ENCODE measurements at places on chromosomes 2 and 18.

GRCh38 chr2:215110918-215111317, 27.5 kb downstream of the ABCA12 start:
- no peak for DNase-seq

DNA sequence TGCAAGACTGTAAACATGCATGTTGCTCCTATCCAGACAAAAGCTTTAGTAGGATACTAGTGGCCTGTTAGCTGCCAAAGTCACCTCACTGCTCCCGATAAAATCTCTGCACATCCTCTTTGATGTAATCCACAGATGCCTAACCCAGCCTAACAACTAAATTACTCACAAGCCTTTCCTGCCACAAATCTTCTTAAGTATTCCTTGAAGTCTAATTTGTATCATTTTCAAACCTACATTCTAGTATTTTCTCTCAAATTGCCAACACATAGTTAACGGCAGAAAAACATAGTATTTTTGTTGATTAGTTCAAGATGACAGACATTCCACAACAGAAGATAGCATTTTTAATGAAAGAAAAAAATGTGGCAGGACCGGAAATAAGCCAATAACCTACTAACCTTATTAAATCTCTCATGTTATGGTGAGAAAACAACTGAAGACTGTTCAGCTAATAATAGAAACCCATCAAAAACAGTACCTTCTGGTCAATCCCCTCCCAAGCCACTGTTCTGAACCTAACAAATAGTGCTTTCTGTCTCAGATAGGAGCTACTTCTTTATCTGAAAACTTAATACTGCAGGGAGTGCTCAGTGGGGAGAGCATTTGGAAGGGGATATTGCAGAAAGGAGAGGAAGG, at the start of gene MPP4:
TSS of gene MPP4 (minus strand) at position 57 of the 639 bp plus-strand sequence. CDS start 4,690 bp downstream, outside the sequence.
- DNase-seq = no peak

DNA sequence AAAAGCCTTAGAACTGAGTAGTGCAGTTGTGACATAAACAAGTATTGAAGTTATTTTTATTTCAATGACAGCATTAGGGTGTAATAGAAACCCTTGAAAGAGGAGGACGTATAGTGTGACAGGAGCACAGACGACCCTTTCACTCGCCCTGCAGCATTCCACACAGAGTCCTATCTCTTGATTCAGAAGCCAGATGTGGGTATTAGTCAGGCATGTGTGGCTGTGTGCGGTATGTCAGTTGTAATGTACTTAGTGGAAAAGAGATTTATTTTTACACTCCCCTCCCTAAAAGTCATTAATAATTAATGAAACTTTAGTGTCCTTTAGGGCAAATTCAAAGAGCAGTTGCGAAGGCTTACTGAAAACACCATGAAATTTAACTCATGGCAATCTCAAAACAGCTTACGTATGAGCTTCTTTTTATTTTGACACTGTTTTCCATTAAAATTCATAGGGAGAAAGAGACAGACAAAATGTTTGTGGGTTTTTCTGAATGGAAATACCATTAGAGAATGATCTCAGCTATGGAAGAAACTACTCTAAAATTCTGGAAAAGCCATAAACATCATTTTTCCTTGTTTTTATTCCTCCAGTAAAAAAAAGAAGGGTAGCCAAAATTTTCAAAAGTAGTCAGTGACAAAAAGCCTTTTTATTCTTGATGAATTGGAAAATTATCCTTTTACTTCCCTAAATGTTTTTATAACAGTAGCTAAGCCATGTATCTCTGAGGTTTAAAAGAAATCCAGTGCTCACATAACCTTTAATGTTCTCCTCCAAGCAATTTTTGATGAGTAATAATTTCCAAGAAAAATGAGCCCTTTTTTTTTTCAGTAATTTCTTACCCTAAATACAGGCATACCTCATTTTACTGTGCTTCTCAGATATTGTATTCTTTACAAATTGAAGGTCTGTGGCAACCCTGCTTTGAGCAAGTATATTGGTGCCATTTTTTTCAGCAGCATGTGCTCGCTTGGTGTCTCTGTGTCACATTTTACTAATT, 84.0 kb upstream of the DSEL start:
- DNase-seq = no peak

DNA sequence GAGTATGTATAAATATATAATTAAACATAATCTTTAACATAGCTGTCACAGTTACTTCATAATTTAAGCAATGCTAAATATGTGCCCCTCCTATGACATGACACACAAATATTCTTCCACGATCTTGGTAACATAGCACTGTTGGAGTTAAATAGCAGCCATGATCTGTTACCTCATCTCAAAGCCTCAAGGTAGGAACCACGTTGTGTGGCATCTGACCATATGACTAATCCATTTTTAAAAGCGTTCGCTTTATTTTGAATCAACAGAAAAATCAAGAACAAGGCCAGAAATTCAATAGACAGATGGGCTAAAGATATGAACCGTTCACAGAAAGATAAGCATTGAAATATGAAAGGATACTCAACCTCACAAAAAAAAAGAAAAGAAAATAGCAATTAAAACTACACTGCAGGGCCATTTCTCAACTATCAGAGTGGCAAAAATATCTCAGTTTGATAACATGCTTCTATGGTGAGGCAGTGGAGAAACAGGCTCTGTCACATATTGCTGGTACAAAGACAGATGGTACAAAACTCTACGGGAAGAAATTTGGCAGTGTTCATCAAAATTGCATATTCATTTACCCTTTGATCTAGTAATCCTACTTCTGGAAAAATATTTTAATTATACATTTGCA, 105.9 kb downstream of the TMX3 start:
- DNase-seq = no peak

DNA sequence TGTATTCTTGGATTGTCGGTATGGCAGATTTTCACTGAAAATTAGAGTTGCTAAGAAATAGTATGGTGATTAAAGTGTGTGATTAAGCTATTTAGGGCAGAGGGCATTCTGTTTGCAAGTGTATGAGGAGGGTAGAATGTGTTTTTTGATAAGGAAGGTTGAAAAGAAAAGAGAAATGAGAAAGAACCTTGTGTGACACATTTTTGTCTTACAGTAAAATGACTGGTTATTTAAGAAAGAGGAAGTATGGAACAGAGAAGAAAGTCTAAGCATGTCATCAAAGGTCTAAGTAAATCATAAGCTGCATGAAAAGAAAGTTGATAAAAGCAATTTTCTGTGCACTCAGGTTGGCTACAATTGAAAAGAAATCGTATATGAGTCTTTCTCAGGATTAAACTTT, 5.2 kb upstream of the RSAD2 start:
- DNase-seq = no peak

DNA sequence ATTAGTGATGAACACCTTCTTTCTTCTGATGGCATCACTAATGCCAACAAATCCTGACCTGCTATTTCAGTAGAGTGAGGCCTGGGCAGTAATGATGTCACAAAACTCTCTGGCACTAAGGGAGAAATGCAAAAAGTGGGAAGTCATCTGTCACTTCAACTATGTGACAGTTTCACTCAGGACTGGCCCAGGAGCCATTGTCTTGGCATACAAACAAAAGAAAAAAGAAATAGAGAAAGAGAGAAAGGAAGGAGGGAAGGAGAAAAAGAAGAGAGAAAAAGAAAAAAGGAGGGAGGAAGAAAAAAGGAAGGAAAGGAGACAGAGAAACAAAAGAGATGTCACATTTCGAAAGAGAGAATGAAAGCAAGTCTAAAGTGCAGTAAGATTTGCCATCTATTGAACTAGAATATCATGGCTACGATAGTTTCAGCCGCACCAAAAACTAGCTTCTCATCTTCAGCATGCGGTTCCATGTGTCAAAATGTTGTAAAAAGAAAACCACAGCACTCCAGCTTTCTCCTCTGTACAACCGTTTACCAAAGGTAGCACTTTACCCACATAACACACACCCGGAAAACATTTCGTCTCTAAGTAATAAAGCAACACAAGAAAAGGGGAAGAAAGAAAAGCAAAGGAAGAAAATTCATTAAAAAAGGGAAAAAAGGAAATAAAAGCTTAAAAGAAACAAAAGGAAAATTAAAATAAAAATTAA, 50.1 kb downstream of the CD226 start:
- no peak for DNase-seq

DNA sequence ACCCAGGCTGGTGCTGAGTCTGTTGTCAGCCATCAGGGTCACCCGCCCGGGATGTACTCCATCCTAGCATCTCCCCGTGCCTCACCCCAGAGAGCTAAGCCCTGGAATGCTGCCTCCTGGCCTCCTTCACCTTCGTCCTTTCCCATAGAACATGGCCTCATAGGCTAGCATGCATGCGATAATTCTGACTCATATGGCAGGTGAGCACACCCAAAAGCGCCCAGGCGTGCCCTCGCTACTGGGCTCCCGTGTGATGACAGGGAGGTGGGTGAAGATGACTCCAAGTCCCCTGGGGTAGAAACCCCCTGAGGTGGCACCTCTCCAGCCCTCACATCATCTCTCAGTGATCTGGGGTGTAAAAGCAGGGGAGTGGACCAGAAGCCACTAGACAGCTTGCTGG, 7.3 kb downstream of the SPR start:
- DNase-seq = no peak

- DNase-seq = no peak
These were observed 43.1 kb upstream of the SLC39A10 start for GRCh38 chr2:195613922-195614321.

DNA sequence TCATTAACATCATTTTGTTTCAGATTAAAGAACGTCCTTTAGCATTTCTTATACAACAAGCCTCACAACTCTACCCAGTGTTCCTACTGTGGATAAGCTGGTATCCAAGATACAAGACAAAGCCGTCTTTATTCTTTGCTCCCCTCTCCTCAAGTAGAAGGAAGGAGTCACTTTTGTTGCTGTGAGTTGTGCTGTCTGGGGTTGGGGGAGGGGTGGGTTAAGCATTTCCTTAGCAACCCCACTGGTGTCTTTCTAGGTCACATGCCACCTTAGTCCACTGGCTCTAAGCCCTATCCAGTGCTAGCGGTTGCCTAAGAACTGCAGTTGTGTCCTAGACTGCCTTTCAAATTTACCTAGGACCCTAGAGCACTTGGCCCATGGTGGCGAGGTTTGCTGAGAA, 155.6 kb upstream of the PIEZO2 start:
- no peak for DNase-seq

DNA sequence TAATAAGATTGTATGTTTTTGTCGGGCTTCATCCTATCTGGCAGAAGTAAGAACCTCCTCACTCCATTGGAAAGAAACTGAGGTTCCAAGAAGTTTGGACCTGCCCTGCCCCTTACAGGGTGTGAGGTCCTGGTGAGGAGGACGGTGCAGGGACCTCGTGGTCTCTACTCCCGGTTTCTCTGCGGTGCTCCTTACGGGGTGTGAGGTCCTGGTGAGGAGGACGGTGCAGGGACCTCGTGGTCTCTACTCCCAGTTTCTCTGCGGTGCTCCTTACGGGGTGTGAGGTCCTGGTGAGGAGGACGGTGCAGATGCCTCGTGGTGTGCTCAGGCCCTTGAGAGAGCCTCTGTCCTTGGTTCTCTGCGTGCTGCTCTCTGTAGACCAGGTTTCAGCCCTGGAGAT, 5.2 kb downstream of the CTDP1 start:
- DNase-seq = no peak

GRCh38 chr2:52083214-52083613, 1051.3 kb upstream of the NRXN1 start:
- no peak for DNase-seq

GRCh38 chr2:3467654-3468053, 51.7 kb downstream of the ADI1 start:
- no peak for DNase-seq

DNA sequence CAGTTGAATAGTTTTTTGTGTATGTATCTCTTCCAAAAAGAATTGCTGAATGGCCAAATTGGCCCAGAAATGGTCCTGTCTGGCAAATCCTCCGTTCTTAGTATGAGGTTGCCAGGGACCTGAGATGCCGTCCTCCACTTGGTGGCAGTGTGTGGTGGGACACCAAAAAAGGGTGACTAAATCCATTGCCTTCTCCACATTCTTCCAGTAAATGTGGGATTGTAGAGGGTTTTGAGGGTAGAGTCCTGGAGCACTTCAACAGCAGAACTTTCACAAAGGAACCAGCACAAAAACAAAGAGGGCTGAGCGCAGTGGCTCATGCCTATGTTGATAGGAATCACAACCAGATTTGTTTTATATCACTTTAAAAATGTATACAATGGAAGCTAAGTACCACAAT, 199.9 kb downstream of the BCL2 start:
- DNase-seq = no peak

DNA sequence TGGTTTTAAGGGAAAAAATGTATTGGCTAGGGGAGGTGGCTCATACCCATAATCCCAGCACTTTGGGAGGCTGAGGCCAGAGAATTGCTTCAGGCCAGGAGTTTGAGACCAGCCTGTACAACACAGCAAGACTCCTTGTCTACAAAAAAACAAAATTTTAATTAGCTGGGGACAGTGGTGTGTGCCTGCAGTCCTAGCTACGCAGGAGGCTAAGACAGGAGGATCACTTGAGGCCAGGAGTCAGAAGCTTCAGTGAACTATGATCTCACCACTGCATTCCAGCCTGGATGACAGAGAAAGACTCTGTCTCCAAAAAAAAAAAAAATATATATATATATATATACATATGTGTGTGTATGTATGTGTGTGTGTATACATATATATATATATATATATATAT, 18.5 kb downstream of the CCDC88A start:
- DNase-seq = no peak

DNA sequence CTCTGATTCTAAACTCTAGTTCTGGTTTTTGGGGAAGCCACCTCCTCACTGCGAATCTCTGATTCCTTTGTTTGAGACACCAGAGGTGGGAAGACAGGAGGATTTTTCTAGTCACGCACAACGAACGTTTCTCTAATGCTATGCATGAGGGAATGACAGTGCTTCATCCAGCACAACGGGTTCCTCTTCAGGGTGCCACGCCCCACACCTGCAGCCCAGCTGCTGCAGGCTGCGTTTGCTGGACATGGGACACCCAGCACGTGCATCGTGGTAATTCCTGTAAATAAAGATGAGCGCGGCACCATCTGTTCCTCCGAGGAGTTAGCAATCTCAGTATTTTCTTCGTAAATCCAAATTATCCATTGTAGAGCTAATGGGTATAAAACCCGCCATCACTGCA, 37.5 kb upstream of the TPO start:
- DNase-seq = no peak

- DNase-seq = no peak
These were observed 68.8 kb downstream of the GLI2 start for GRCh38 chr2:120804459-120804858.

- DNase-seq = no peak
These were observed 3.8 kb downstream of the RBFA start for GRCh38 chr18:80037869-80038630.

- no peak for DNase-seq
These were observed 67.8 kb downstream of the TTC32 start for GRCh38 chr2:19833978-19834377.

DNA sequence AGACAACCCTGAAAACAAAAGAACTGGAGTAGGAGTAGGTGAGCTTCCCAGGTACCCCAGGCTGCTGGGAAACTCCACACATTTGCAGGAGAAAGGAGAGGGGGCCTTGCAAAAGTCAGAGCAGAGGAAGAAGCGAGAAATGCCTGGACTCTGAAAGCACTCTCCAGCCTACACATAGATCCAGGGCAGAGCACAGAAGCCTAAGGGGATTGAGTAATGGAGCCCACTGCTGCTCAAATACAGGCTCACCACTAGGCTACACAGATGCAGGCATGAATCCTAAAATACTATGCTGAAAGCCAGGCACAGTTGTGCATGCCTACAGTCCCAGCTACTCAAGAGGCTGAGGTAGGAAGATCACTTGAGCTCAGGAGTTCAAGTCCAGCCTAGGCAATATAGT, 33.4 kb downstream of the OSBPL1A start:
- DNase-seq = no peak

GRCh38 chr2:40213619-40214018, 238.3 kb downstream of the SLC8A1 start:
- DNase-seq = no peak

- no peak for DNase-seq
These were observed 466.5 kb downstream of the TXNL1 start for GRCh38 chr18:56171848-56172247.
